ENCODE measurements at places on chromosomes 5 and 9.
A peak's percentile ranks its signal among the peaks of the same experiment; 100 is the strongest.

- no peak for DNase-seq
Observed at GRCh38 chr9:106075960-106076327, 381.6 kb downstream of the TMEM38B start.

- DNase-seq = no peak
Observed at GRCh38 chr5:75736273-75736672, 19.0 kb upstream of the POC5 start.

DNA sequence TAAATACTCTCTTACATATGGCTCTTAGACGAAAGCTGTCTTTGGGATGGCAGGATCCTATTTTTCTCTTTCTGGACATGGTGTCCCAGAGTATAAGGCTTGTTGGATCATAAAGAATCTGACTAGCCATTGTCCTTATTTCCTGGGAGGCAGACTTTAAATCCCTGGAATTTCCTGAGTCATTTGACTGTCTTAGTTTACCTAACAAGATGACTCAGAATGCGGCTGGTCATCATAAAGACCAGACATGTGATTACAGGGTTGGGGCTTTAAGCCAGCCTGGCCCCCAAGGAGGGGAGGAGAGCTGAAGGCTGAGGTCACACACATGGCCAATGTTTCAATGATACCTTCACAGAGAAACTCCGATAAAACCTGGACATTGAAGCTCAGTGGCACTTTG is 37.2 kb downstream of the FAM240B start:
- no peak for DNase-seq

- no peak for DNase-seq
Observed at GRCh38 chr5:174493530-174493929, 230.9 kb upstream of the MSX2 start.

DNA sequence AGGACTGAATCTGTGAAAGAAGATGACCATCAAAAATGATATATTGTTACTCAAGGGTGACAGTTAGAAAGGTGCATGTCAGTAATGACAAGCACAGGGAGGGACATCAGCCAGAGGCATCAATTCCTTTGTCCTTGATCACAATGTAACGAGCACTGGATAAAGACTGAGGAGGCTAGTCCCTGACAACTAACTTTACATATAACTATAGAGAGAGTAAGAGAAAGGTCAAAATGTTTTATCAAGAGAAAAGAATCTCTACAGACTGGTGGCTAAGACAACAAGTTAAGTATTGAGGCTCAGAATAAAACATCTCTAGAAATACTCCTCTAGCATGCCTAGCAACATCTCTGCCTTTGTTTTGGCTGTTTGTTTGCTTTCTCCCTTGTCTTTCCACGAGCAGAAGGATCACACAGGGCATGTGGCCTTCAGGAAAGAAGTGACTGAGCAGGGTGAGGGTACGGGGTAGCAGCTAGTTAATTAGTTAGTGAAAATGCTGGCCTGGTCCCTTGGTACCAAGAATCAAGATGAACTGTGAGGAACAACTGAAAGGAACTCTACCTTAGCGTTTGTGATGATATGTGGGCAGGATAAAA is 724.1 kb upstream of the MEF2C start:
- no peak for DNase-seq

- DNase-seq = no peak
Observed at GRCh38 chr5:82661462-82661861, 383.3 kb upstream of the RPS23 start.

- DNase-seq = no peak
Observed at GRCh38 chr5:116898917-116899316, 324.3 kb upstream of the SEMA6A start.

DNA sequence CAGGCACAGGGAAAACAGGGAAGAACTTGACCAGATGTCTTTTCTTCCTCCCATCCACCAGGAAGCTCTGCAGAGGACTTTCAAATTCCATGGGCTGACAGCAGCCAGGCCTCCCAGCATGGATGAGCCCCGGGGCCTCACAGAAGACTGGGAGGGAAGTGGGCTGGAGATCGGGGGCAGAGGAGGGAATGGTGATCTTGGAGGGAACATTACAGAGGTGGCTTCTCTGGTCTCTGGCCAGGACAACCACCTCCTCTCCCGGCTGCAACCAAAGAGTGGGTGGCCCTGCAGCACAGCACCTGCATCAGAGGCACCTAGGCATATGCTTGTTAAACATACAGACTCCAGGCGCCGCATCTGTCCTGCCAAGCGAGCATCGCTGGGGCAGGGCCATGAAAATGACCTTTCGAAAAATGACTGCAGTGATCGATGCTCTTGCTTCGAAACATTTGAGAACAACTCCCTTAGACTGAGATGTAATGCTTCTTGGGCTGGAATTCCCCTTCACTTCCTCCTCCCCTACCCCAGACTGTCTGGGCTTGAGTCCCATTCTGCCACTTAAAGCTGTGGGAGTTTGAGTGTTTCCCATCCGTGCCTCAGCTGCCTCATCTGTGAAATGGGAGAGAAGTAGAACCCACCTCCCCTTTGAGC is 68.7 kb upstream of the UNC5A start:
- DNase-seq = no peak

DNA sequence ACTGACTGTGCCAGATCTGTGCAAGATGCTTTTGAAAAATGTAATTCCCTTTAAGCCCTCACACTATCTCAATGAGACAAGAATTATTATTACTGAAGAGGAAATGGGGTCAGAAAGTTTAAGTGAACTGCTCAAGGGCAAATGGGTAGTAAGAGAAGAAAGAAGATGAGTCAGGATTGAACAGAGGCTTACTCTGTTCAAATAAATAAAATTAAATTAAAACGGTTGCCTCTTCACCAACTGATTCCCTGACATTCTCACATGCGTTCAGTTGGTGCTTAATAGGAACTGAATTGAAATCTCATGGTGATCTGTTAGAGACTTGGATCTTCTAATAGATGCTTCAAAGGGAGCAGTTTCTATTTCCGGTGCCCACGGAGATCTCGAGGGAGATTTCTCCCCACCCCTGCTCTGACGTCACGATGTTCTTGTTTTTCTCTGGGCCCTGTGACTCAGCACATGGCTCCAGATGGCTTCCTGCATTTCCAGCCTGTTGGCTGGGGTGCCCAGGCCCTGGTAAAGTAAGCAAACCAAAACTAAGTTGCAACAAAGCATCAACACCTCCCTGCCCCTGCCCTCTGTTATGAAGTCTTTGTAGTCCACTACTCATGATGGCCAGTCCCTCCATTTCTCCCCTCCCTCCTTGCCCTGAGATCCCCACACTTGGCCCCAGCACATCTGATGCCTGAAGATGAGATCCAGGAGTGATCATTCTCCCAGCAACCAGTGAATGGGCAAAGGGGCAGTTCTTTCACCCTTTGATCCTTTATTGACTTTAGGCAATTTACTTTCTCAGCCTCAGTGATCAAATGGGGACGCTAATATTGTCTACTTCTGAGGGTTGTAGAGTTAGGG is 106.1 kb upstream of the CPEB4 start:
- peak; percentile 45 for DNase-seq

GRCh38 chr5:121763665-121764064 is 88.0 kb upstream of the FTMT start:
- no peak for DNase-seq

- DNase-seq = no peak
Observed at GRCh38 chr5:147393874-147394672, 115.8 kb downstream of the DPYSL3 start.

- no peak for DNase-seq
Observed at GRCh38 chr9:69757996-69758675, 1.7 kb downstream of the PTAR1 start.

- no peak for DNase-seq
Observed at GRCh38 chr9:87065981-87066380, 118.7 kb upstream of the GAS1 start.

- DNase-seq = no peak
Observed at GRCh38 chr9:96168882-96169281, 133.1 kb downstream of the HSD17B3 start.

GRCh38 chr5:152593388-152593787 is 188.3 kb upstream of the NMUR2 start:
- DNase-seq = no peak

DNA sequence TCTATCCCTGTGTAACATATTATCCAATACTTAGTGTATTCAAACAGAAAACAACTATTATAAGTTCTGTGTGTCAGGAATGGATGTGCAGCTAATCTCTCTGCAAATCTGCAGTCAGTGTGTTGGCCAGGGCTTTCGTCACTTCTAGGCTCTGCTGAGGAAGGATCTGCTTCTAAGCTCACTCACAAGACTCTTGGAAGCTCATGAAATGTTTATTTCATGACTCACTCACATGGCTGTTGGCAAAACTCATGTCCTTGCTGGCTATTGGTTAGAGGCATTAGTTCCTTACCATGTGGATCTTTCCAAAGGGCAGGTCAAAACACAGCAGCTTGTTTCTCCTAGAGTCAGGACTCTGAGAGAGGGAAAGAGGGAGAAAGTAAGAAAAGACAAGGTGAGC is 367.4 kb upstream of the SMARCA2 start:
- no peak for DNase-seq

- no peak for DNase-seq
Observed at GRCh38 chr5:61657686-61658085, 325.6 kb downstream of the ZSWIM6 start.

DNA sequence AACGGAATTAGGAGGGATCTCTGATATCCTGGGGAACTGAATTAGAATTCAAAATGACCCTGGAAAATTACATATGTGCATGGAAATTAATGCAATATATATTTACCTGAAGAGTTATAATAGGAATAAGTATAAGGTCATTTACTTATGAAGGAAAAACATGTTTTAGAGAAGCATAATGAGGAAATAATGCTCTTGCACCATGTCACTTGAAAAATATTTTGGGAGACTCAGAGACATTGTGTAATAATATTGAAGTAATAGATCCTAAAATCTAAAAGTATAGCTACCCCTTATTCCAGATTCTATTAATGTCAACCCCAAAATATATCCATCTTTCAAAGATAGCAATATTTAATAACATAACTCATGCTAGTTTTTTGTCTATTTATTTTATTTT is 28.4 kb downstream of the SPZ1 start:
- no peak for DNase-seq

GRCh38 chr9:13809401-13809800 is 504.5 kb downstream of the NFIB start:
- no peak for DNase-seq

- DNase-seq = no peak
Observed at GRCh38 chr5:673831-674629, 19.1 kb downstream of the TPPP start.

DNA sequence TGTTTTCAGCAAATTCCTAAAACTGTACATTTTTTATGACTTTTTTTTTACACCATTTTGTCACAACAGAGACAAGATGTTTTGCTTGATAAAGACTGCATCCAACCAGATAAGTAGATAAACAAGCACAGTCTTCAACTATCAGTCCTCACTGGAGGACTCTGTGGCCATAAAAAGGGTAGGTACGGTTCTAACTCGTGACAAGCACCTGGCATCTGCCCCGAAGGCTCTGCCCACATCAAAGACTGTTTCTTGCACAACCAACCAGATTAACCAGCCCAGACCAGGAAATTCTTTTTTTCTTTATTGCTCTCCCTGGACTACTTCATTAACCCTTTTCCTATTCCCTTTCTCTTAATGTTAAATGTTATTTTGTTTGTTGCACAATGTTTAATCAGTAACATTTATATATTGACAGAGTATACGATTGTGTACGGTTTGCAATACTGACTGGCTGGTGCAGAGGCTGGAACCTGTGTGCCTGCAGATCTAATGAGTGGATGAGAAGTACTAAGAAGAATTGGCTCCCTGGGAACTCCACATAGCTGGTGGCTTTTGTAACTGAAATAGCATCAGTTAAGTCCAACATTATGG is 74.1 kb downstream of the SERINC5 start:
- no peak for DNase-seq

DNA sequence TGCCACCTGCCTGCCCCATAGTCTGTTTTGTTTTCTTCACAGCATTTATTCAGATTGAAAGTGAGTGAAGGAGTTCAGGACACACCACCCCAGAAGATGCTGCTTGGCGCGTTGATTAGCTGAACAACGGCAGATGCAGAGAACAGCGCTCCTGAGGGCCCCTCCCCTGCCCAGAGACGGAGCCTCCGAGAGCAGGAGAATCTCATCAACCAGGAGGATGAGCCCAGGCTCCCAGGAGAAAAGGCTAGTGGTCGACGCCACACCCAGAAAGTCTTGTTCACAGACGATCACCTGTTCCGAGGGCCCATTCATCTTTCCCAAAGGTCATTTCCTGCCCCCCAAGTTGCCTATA is 180.4 kb upstream of the PPP1R26 start:
- no peak for DNase-seq

DNA sequence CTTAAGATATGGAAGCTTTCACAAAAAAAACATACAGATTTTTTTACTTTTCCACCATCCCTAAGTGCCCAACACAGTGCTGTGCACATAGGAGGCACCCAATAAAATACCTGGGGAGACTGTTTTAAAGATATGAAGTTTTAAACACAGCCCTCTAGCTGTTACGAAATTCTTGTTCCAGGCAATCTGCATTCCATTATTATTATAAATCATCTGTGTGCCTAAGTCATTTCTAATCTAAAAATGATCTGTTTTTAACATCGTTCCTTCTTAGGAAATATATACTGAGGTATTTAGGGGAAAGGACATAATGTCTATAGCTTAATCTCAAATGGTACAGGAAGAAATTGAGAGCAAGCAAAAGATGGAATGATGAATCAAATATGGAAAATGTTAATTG is 32.7 kb upstream of the ISCA1 start:
- DNase-seq = no peak

DNA sequence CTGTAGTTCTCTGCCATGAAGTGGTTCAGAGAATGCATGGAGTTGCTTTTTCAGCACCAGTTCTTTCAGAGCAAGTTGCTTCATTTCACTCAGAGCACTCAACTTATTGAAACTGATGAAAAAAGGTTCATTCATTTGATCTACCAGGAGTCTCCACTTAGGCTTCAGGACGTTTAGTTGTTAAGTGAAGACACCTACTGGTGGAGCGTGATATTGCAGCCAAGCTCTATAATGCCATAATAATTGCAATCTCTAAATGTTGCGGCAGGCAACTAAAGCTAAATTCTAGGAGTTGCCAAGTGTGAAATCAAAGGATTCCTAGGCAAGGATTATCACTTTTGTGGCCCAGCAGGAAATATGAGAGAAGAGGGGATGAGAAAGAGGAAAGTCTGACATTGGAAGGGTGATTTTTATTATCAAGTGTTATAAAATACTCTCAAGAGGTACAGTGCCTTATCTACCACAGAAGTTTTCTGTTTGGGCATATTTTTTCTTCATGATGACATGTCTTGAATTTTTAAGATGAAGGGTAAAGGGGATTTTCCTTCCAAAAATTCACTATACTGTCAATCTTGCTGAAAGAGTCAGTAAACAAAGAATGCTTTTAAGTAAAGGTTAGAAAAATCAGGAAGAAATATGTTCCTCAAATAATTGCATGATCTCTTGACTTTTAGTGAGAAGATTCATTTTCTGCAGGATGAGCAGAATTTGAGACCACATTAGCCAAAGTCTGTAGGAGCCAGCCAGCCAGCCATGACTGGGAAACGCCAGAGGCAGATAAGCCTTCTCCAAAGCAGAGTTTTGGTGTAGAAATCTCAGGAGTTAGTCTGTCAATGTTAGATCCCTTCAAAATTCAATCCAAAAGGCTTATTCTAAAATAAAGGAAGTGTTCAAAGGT is 83.4 kb downstream of the SH3PXD2B start:
- DNase-seq = no peak
